Activated T-cell treated with anti-CD3 and anti-CD28 coated beads, Interleukin-2, amount 50 U/mL, for 1 hour (primary cell): ENCODE measurements at places on chromosomes 16 and 17.
A peak's percentile ranks its signal among the peaks of the same experiment; 100 is the strongest.

- DNase-seq, result no peak
Observed at GRCh38 chr16:67897231-67897630, 4.2 kb downstream of the PSKH1 start.

DNA sequence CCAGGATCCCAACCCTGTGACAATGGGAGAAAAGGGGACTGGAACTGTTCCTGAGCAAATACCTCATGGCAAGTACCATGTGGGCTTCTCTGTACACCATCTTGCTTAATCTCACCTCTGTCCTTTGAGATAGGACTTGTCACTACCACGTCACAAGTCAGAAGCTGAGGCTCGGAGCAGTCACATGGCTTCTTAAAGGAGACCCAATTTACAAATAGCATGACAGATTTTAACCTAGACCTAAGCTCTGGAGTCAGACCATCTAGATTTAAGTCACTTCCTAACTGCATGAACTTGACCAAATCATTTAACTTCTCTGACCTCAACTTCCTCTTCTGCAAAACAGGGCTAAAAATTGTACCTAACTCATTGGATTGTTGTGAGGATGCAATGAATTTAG is 36.0 kb upstream of the CCL1 start:
- DNase-seq, result no peak

DNA sequence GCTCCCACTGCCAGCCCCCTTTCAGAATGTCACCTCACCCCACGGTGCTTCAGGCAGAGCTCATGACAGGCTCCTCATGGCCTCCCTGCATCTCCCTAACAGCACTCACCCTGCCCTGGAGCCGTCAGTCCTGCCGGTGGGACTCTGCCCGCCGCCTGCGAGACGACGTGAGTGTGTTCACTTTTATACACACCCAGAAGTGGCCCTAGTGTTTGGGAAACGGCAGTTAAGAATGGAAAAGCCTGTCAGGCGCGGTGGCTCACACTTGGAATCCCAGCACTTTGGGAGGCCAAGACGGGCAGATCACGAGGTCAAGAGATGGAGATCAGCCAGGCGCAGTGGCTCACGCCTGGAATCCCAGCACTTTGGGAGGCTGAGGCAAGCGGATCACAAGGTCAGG is 12.3 kb upstream of the CYTH1 start:
- no peak for DNase-seq

- no peak for DNase-seq
Observed at GRCh38 chr16:57855188-57855587, 52.9 kb upstream of the KIFC3 start.

DNA sequence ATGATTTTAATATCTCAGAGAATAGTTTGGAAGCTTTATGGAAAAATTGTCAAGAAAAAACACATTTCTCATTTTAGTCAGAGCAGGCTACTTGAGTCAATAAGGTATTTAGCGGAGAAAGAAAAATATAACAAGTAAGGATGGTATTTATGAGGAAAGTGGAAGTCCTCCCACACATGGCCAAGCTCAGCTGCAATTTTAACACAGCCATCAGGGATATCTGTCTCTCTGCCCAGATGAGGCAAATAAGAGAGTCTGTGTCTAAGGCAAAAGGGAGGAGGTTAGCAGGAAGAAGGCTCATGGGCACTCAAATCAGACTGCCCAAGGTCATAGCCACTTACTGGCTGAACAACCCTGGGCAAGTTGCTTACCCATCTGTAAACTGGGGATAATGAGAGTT is 5.2 kb upstream of the CMTM2 start:
- no peak for DNase-seq

- DNase-seq, result no peak
Observed at GRCh38 chr16:56373003-56373402, 52.3 kb downstream of the AMFR start.

DNA sequence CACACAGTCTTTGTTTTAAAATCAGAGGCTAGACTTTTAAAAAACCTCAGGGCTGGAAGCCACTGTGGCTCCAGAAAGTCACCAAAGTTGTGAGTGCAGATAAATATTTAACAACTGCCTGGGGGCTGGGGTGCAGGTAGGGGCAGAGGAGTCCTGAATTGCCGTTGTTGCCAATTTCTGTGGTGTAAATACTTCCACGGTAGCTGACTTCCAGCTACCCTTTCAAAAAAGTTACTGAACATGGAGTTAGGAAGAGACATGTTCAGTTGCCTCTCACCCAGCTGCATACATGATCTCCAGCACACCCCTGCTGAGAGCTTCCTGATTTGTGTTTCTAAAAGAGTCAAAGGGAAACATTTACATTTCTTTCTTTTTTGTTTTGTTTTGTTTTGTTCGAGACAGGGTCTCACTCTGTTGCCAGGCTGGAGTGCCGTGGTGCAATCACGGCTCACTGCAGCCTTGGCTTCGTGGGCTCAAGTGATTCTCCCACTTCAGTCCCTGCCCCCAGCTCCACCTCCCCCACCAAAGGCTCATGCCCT is 58.7 kb downstream of the PLXDC1 start:
- DNase-seq, result no peak

GRCh38 chr17:16428098-16428882 is 12.9 kb downstream of the TRPV2 start:
- peak; percentile 59 for DNase-seq

GRCh38 chr16:65445313-65446260 is 323.7 kb upstream of the CDH11 start:
- no peak for DNase-seq

DNA sequence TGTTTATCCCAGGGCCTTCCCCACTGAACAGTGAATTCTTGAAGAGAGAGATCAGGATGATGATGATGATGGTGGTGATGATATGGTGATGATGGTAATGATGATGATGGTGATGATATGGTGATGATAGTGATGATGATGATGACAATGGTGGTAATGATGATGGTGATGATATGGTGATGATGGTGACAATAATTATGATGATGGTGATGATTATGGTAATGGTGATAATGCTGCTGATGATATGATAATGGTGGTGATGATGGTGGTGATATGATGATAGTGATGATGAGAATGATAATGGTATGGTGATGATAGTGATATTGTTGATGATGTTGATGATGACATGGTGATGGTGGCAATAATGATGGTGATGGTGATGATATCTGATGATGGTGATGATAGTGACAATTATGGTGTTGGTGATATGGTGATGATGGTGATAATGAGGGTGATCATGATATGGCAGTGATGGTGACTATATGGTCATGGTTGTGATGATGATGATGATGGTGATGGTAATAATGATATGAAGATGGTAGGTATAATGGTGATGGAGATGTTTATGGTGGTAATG is 99.9 kb downstream of the HAPSTR1 start:
- no peak for DNase-seq

GRCh38 chr16:646679-647172 is 2.4 kb upstream of the WDR90 start:
- no peak for DNase-seq

DNA sequence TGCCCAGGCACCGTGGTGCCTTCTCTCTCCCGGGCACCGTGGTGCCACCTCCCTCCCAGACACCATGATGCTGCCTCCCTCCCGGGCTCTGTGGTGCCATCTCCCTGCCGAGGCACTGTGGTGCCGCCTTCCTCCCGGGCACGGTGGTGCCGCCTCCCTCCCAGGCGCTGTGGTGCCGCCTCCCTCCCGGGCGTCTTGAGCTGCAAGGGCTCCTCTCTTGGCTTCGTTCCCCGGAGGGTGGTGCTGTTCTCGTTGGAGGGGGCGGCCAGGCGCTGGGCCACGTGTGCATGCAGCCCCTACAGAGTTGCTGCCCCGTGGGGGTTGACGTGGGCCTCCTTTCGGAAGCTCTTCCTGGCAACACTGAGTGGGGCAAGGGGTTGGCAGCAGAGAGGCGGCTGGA is 8.2 kb downstream of the CENPX start:
- no peak for DNase-seq

DNA sequence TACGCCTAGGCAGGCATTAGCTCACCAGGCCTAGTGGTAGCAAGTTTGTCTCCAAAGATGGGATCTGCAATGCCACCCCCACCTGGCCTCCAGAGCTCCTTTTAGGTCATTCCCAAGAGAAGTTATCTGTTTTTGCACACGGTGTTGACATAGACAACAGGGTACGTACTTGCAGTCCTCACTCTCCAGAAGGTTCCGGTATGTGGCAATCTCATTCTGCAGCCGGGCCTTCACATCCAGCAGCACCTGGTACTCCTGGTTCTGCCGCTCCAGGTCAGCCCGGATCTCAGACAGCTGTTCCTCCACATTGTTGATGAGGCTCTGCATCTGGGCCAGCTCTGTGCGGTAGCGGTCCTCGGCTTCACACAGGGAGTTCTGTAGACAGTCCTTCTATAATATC is 9.8 kb upstream of the KRT31 start:
- DNase-seq, result no peak

DNA sequence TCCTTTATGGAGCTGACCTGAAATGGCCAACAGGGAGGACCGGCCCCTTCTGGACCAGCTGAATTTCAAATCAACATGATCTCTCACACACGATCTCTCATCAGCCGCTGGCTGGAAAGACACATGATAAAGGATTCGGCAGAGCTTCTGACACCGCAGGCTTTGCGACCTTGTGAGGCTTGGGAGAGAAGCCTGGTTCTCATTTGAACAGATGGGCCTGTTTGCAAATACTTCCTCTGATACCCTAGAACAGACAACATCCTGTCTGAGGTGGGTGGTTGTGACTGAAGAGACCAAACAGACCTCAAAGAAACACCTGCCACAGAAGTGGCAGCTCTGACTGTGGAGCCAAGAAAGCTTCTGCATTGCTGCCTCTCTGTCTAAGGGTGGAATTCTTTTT is 77.9 kb upstream of the SDK2 start:
- DNase-seq, result peak; percentile 46

DNA sequence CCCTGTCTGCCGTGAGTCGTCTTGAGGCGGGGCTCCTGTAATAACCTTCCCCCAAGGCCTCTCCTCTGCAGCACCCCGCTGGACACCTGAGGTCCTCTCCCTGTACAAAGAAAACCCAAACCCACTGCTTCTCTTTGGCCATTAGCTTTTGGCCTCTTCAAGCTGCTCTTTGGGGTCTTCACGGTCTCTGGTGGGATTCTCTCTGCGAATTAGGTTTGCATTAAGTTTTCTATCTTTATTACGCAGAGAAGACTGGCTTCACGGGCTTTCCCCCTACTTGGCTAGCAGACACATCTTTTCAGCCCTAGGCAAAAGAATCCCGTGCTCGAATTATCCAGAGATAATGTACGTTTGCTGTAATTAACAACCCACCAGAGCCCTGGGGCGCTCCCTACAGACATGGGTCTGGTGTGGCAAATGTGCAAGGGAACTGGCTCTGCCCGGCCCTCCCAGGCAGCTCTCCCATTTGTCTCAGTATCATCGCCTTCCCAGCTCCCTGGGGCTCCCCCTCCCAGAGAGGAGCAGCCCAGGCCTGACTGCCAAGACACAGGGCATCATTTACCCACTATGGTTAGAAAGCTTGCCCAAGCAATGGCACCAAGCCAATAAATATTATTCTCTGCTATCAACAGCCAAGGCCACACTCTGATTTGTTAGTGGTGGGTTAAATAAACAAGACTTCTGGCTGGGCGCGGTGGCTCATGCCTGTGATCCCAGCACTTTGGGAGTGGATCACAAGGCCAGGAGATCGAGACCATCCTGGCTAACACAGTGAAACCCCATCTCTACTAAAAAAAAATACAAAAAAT is 24.7 kb upstream of the KLHDC4 start:
- DNase-seq, result no peak

DNA sequence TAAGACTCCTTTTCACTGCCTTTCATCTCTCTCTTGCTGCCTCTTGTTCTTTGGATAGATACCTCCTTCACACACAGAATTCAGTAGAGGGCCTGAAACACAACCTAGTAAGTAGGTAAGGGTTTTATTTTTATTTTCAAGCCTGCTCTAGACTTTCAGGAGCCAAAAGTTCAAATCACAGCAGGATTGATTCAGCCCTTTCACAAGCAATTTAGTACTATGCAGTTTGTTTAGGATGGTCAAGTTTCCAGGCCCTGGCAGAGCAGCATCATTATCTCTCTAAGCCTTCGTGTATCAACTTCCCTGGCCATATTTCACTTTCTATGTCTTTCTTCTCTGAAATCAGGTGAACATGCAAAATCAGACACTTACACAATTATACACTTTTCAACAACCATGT is 148.8 kb upstream of the CORO6 start:
- no peak for DNase-seq

DNA sequence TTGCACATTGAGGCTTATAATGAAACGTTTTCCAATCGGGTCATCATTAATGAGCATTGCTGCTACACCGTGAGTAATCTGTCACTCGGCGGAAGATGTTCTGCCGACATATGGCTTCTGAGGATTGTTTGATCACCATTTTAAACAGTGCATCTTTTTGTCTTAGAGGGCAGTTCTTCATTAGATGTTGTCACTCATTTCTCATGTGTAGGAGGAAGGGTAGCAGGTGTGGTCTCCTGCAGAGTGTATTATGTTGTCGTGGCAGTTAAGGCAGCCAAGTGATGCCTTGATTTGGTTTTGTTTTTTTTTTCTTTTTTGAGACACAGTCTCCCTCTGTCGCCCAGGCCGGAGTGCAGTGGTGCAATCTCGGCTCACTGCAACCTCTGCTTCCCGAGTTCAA is 50.5 kb downstream of the SEC14L1 start:
- DNase-seq, result no peak

- no peak for DNase-seq
Observed at GRCh38 chr17:76972046-76972641, 103.9 kb downstream of the MGAT5B start.

GRCh38 chr16:80851831-80852230 is 47.4 kb upstream of the CDYL2 start:
- no peak for DNase-seq

DNA sequence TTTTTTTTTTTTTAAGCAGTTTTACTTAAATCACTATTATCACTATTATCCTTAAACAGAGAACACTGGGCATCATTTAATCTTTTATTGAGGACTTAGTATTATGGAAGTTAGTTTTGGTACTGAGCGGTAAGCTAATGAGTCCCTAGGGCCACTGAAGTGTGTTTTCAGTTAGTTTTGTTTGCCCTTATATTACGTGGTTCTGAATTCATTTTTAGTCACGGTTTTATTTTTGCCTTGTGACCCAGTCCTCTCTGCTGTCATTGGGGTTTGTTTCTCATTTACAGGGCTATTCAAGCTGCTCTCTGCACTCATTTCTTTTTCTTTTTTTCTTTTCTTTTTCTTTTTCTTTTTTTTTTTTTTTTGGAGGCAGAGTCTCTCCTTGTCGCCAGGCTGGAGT is 17.3 kb downstream of the RABEP1 start:
- no peak for DNase-seq

GRCh38 chr16:57284209-57284951 is at the start of gene PLLP:
Gene PLLP (minus strand): TSS chr16:57284672. CDS start chr16:57284540, 132 bp downstream.
- DNase-seq, result peak; percentile 69
